ENCODE measurements at places on chromosomes 2 and 18.

- DNase-seq: peak; percentile 78
Measured at GRCh38 chr2:241844066-241844728, 14.5 kb downstream of the PDCD1 start.

- DNase-seq: no peak
Measured at GRCh38 chr2:162574615-162575452, 230.9 kb downstream of the GCA start.

- DNase-seq: no peak
Measured at GRCh38 chr2:59184276-59185020, 943.3 kb upstream of the FANCL start.

DNA sequence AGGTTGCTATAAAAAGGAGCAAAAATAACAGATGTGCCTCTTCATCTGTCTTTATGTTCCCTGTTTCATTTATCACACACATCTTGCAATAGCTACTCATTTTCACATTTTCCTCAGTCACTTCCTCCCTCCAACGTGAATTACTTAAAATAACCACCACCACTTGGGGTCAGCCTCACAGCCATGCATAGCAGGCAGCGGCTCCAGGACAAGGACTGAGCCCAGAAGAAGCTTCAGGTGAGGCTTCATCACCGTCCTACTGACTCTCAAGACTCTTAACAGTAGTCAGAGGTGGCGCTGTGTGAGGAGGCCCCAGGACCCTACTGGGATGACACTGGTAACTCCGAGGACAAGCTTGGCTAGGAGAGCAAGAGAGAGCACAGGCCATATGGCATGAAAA, 15.5 kb upstream of the ST8SIA5 start:
- no peak for DNase-seq

- DNase-seq: no peak
Measured at GRCh38 chr2:37670378-37671008, 949 bp downstream of the CDC42EP3 start.

GRCh38 chr18:57809190-57809589, 6.1 kb upstream of the ATP8B1 start:
- DNase-seq: no peak

- DNase-seq: no peak
Measured at GRCh38 chr18:74422541-74422940, 34.6 kb downstream of the DIPK1C start.
